NCI-H187 treated with DMSO at 0.1 percent for 48 hours (cell line): ENCODE measurements at places on chromosomes 2 and 18.

- no peak for DNase-seq
These were observed 53.4 kb downstream of the DNER start for GRCh38 chr2:229660951-229661350.

- peak; percentile 89 for DNase-seq
These were observed 4.7 kb upstream of the KCNK3 start for GRCh38 chr2:26687801-26688200.

DNA sequence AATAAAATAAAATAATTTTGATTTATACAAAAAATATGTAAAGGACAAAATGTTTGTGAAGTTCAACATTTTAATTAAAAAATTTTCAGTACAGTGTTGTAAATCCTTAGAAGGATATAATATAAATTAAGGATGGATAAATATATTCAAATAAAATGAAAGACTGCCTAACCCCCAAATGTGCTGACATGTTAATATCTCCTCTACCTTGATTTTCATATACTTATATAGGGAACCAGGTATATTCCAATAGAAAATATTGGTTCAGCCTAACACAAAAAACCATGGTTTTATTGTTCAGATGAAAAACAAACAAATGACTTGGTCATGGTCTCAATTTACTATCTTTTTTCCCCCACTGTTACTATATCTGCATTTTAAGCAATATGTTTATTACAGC, 7.3 kb downstream of the TMEM17 start:
- no peak for DNase-seq

GRCh38 chr2:109128616-109129355, at the start of gene SH3RF3:
SH3RF3 (plus strand) TSS chr2:109129205.
- no peak for DNase-seq

DNA sequence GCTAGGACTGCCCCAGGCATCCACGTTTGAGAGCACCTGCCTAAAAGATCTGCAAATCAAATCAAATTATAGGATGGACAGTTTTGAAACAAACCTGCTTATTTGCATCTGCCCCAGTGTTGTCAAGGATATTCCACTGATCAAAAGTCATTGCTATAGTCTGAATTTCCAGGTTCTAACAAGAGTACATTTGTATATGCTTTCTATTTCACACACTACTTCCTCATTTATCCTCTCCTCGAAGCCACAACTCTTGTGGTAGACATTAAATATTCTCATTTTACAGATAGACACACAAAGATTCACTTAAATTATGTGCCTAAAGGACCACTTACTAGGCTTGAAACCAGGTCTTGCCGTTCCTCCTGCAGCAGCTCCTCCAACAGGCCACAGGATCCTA, 11.9 kb upstream of the TET3 start:
- DNase-seq: no peak

GRCh38 chr2:33791625-33792024, 192.5 kb upstream of the FAM98A start:
- no peak for DNase-seq

DNA sequence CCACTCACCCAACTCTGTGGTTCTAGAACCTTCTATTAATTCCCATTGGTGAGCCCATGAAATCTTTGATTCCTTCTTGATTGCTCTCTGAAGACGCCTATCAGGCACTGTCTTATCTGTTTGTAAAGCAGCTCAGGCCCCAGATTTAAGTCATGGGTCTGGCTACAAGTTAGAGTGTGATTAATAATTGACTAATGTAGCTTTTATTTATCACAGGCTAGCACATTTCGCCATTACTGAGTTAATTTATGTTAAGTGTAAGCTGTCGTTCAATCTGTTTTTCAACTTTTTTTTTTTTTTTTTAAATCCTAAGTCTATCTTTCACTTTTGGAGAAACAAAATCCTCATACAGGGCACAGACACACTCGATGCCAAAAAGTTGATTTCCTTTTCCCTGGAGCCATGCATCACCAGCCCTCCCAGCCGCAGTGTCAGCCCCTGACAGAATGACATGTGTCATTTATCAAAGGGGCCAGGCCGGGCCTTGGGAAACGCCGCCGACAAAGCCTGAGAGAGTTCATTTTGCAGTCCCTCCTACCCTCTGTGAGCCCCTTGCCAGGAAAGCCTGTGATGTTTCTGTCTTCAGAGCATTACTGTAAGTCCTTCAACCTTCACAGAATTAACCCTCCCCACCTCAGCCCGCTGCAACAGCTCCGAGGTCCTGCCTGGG, 15.8 kb downstream of the TSHZ1 start:
- DNase-seq: no peak

DNA sequence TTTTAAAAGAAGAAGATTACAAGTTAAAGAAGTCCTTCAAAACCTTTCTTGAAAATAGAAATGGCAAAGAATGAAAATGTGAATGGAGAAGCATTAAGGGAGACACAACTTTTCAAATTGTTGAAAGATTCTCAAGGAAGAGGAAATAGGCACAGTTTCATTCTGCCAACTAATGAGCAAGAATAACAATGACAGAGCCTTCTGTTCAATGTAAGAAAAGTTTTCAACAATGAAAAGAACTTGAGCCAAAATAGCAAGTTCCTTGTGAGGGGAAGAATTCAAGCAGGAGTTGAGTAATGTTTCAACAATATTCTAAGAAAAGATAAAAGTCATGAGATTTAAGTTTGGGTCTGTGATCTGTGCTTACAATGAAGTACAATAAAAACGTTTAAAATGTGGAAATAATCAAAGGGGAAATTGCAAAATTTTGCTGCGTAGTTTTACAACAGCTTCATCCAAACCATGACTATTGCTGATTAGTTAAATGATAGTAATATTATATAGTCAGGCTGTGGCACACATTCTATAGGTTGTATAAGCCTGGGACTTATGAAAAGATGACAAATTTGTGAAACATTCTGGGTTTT, 122.6 kb downstream of the METTL4 start:
- no peak for DNase-seq

GRCh38 chr2:19021100-19021476, 337.3 kb downstream of the OSR1 start:
- no peak for DNase-seq

DNA sequence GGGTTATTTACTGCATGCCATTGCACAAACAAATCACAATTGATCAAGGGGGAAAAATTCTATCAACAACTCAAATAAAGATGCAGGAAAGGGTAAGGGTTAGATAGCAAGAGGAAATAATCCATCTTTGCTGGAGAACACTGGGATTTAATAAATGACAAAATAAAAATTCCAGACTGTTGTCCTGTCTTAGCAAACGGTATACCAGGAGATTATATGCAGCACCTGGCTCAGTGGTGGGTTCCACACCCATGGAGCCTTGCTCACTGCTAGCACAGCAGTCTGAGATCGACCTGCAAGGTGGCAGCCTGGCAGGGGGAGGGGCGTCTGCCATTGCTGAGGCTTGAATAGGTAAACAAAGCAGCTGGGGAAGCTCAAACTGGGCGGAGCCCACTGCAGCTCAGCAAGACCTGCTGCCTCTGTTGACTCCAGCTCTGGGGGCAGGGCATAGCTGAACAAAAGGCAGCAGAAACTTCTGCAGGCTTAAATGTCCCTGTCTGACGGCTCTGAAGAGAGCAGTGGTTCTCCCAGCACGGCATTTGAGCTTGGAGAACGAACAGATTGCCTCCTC, 296.5 kb upstream of the THSD7B start:
- no peak for DNase-seq

GRCh38 chr2:192254444-192254843, 59.7 kb upstream of the TMEFF2 start:
- no peak for DNase-seq

GRCh38 chr2:191366199-191366598, 121.0 kb downstream of the MYO1B start:
- no peak for DNase-seq

DNA sequence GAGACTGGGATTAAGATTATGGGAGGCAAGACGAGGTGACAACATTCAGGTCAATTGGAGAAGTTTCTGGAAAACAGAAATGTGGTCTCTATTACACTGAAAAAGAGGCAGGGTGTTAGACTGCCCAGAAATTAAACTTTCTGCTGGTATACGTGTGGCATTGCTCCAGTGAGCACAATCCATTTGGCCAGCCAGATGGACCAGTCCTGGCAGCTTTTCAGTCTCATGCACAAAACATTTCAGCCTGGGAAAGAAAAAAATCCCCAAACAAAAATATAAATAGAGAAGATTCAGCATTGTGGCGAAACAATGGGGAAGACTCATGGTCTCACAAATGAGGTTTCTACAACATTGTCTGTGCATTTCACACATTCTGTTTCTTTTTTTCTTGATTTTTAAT, 113.9 kb downstream of the HNMT start:
- no peak for DNase-seq

- no peak for DNase-seq
These were observed 250.9 kb downstream of the ASXL3 start for GRCh38 chr18:33828949-33829348.

DNA sequence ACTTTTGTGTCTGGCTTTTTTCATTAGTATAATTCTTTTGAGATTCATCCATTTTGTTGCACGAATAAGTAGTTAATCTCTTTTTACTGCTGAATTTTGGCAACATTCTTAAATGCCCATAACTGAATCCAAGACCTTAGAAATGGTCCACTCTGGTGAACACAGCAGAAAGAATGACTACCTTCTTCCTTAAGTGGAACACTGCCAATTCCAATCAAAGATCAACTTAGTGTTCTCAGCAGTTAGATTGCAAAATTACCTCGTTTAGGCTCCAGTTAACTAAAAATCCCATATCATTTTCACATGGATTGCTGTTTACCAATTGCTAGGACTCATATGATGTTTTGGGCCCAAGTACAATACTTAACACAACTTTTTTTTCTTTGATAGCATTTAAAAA, 59.9 kb downstream of the MDH1 start:
- no peak for DNase-seq

DNA sequence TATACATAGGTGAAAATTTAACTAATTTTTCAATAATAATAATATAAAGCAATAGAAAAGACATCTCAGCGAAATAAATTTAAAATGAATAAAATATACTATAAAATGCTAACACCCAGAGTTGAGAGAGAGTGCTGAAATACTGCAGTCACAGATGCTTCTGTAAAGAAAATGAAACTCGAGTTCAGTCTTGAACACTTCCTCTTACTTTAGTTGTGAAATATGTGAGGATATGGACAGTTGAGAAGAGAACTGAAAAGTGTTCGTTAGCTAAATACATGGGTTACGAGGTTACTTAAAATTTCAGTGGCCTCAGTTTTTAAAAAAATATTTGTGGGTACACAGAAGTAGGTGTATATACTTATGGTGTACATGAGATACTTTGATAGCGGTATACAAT, 106.8 kb downstream of the DNAH7 start:
- no peak for DNase-seq

GRCh38 chr2:128289439-128289838, 29.2 kb downstream of the HS6ST1 start:
- DNase-seq: no peak

- no peak for DNase-seq
These were observed 56.5 kb downstream of the RASGRP3 start for GRCh38 chr2:33532966-33533365.

GRCh38 chr2:239190921-239191885, 209.6 kb downstream of the HDAC4 start:
- no peak for DNase-seq

- no peak for DNase-seq
These were observed 181.8 kb downstream of the MYO1B start for GRCh38 chr2:191427031-191427430.

DNA sequence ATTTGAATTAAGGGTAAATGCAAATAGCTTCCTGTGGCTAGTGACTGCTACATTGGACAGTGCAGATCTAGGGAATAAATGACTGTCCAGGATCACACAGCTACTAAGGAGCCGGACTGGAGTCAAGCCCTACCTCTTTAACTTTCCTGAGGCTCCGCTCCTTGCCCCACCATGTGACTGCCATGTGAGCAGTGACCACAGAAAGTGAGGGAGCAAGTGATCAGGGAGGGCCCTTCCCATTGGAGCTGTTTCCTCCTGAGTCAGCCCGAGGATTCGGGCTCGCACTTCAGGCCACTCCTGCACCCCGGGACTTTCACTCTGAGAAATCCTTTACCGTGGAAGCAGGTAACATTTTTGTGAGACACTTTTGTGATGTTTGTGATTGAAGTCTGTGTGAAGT, 198.0 kb downstream of the ANKRD30B start:
- no peak for DNase-seq

DNA sequence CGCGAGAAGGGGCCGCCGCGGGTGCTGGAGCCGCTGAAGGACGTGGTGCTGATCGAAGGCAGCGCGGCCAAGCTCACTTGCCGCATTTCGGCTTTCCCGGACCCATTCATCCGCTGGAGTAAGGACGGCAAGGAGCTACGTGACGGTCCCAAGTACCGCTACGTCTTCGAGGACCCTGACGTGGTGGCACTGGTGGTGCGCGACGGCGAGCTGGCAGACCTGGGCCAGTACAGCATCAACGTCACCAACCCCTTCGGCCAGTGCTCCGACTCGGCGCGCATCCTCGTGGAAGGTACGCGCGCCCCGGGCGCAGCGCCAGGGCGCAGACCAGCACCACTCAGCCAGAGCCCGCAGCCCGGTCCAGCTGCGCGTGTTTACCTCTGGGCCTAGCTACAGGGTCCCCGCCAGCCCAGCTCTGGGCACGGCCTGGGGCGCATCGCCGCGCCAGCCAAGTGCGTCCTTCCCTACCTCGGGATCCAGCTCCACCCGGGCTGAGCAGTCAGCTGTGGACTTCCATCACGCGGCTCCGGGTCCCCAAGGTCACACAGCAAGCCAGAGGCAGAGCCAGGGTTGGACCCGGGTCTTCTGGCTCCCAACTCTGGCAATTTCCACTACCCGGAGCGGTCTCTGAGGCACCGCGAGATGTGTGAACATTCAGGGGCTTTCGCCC, 1.7 kb upstream of the GMPPA start:
- DNase-seq: no peak

DNA sequence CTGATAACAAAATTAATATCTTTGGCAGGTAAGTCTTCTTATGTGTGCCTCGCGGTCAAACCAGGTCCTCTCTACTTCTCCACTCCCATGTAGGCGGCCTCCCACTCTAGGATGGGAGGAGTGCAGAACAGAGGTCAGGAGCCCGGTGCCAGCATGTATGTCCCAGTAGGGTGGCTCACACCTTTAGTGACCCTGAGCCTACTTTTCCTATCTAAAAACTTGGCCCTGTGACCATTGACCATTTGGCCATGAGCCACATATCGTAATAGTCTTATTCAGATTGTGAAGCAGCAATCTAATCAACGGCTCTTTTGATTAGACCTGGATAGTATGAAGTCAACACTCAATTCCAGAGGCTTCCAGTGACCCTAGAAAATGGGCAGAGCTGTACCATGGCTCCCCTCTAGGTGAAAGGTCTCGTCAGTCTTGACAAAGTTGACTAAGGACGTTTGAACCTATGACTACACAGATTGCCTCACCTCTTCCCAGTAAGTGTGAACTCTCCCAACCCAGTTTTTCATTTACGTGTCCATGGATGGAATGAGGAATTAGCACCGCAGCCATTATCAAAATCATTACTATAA, 17.1 kb upstream of the FABP1 start:
- DNase-seq: no peak

GRCh38 chr2:10202131-10202665, 79.7 kb downstream of the RRM2 start:
- DNase-seq: no peak

GRCh38 chr2:172484706-172485105, 57.3 kb downstream of the ITGA6 start:
- DNase-seq: no peak
